ENCODE measurements at places on chromosomes 11 and 22.
A peak's percentile ranks its signal among the peaks of the same experiment; 100 is the strongest.

DNA sequence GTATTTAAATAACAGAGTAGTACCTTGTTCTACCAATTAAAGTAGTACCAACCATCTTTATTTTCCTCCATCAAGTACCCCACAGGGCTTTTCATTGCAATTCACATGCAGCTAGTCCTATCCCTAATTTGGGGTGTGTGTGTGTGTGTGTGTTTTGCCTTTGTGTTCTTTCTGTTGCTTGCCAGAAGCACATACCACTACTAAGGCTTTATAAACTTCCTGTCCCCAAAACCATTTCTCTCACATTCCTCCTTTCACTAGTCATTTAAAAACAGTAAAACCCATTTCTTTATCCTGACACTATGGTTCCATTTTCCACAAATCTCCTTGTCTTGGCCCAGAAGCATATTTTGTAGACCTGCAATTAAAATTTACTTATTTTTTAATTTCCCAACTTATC, 54.6 kb downstream of the SLC36A4 start:
- no peak for DNase-seq

GRCh38 chr22:32832174-32832573, 30.7 kb downstream of the TIMP3 start:
- DNase-seq = no peak

- no peak for DNase-seq
Measured at GRCh38 chr22:40000171-40000570, 5.4 kb downstream of the FAM83F start.

- no peak for DNase-seq
Measured at GRCh38 chr22:17957693-17958092, 66.7 kb downstream of the MICAL3 start.

DNA sequence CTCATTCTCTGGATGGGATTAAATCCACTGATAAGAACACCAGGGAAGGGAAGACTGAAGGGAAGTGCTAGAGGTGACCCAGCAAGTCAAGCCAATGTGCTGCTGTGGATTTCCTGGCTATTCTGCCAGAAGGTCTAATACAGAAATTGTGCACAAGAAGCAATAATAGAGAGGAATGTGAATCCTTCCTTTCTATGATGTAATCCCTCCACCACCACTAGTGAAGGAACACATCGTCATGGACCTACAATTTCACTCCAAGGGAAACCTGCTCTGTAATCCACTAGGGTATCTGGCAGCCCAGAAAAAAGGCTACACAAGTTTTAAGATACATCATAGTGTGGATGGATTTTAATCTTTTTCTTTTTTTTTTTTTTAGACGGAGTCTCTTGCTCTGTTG, 17.4 kb downstream of the LARGE2 start:
- no peak for DNase-seq

DNA sequence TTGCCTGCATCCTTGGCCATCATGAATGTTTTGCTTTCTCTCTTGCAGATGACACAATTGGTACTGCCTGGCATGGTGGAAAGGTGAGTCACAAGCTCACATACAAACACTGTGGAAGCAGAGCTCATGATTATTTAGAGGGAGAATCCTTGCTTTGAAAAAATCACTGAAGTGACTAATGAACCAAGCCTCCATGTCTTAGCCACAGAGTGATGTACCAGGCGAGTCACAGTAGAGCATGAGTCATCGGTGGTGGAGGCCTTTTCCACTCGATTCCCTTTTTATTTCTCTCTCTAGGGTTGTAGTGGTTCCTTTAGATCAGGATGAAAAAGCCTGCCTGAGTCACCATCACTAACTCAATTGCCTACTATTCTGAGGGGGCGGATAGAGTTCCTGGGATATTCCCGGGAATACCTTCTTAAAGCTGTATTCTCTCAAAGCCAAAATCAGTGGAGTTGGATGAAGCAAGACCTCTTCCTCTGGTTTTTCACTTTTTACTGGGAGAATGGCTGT, 49.6 kb upstream of the ALKBH3 start:
- peak; percentile 4 for DNase-seq

GRCh38 chr11:96257972-96258934, 84.7 kb downstream of the MAML2 start:
- no peak for DNase-seq

DNA sequence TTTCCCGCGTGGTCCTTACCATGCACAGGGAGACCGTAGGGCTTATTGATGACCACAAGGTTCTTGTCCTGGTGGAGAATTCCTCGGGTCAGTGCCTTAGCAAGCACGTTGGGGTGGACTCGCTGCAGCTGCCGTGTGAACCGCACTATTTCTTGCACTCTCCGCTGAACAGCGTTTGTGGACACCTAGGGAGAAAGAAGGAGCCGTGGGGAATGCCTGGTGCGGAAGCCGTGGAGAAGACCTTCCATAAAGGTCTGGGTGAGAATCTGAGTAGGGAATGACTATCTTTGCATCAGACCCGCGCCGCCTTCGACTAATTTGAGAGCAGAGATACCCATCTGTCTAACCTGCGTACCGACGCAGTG, 597 bp downstream of the RPUSD4 start:
- no peak for DNase-seq

DNA sequence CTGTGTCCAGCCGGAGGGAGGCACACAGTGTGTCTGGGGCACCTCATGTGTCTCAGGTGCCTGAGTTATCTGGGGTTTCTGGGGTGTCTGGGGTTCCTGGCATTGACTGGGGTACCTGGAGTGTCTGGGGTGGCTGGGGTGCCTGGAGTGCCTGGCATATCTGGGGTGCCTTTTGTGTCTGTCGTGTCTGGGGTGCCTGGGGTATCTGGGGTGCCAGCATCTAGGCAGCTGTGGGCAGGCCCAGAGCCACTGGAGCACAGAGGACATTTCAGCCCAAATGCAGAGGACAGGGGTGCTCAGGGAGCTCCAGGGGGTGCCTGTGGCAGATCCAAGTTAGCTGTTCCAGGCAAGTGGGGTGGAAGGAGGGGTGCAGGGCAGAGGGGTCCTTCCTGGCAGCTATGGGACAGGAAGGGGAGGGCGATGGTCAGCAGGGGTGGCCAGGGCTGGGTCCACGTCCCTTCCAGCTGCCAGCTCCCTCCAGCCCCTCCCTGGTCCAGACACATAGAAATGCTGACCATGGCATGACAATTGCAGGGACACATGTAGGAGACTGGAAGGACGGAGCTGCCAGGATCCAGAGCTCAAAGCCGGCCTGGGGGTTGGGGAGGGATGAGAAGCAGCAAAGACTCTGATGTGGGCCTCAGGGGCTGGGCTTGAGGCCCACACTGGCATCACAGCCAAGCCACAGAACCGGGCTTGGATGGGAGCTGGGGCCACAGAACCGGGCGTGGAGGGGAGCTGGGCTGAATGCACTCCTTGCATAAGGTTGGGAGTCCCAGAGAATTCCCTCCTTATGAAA, 133.0 kb downstream of the BRD1 start:
- DNase-seq = no peak

DNA sequence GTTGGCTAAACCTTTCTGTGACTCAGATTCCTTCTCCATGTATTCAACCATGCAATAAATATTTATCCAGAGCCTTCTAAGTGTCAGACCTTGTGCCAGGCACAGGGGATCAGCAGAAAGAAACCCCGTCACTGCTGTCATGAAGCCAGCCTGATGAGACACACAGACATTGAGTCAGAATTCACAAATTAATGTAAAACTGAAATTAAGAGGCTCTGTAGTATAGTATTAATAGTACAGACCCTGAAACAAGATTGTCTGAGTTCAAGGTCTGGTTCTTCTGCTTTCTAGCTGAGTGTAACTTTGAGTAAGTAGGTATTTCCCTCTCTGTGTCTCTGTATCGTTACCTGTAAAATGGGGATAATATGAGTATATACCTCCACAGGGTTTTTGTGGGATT, 46.9 kb downstream of the ME3 start:
- no peak for DNase-seq

DNA sequence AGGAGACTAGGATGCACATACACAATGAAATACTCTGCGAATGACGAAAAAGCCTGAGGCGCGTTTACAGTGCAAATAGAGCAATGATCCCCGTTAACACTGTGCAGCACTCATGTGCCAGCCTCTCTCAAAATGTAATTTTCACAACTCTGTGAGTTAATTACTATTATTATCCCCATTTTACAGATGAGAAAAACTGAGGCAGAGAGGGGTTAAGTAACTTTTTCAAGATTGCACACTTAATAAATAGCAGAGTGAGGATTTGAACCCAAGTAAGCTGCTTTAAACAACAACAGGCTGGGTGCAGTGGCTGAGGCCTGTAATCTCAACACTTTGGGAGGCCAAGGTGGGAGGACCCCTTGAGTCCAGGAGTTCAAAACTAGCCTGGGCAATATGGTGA, 21.6 kb upstream of the SYT12 start:
- DNase-seq = no peak

DNA sequence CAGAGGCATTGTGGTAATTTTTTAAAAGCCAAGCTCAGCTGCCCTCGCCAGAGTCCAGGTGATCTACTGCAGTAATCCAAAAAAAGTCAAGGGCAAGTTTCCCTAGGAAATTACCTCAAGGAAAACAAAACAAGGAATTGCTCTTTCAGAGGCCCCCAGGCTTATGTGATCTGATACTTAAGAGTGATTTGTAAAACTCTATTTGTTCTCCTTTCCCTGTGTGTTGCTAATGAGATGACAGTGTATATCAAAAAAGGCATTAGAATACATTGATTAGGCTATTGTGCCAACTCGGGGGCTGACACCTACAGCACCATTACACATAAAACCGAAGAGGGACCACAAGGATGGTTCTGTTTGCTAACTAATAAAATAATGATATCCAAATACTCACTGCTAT, 44.5 kb upstream of the CHRM4 start:
- DNase-seq = no peak

- DNase-seq = no peak
Measured at GRCh38 chr22:17865183-17866055, 91.2 kb upstream of the BID start.

- peak; percentile 1 for DNase-seq
Measured at GRCh38 chr11:85627332-85627997, at the start of gene DLG2. TSS of gene DLG2 (minus strand) at chr11:85627344.

DNA sequence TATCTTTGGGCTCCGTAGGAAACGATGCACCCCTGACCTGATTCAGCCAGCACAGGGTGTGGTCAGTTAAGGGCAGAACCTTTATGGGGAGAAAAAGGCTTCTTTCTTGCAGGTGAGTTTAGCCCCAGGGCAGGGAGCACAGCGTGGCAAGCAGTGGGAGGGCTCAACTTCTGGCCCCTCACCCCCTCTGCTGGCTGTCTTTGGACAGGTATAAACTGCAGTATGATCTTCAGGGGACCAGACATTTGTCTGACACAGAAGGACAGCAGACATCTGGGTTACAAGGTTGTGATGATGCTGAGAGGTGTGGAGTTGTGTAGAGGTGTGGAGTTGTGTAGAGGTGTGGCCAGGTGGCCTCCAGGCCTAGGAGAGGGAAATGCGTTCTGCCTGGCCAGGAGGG, 324.0 kb upstream of the PLET1 start:
- DNase-seq = no peak

GRCh38 chr22:43520632-43521039, 108.8 kb downstream of the MPPED1 start:
- no peak for DNase-seq

GRCh38 chr11:111362887-111363411, 16.1 kb downstream of the POU2AF1 start:
- DNase-seq = no peak

GRCh38 chr11:44446996-44447771, 118.3 kb upstream of the CD82 start:
- no peak for DNase-seq

DNA sequence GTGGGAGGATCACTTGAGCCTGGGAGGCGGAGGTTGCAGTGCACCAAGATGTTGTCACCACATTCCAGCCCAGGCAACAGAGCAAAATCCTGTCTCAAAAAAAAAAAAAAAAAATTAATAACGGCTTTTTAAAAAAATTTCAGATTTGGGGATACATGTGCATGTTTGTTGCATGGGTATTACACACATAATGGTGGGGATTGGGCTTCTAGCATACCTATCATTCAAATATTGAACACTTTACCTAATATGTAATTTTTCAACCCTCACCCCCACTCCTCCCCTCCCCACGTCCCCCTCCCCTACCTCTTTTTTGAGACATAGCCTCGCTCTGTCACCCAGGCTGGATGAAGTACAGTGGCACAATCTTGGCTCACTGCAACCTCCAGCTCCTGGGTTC, 40.1 kb downstream of the ABTB2 start:
- DNase-seq = no peak

DNA sequence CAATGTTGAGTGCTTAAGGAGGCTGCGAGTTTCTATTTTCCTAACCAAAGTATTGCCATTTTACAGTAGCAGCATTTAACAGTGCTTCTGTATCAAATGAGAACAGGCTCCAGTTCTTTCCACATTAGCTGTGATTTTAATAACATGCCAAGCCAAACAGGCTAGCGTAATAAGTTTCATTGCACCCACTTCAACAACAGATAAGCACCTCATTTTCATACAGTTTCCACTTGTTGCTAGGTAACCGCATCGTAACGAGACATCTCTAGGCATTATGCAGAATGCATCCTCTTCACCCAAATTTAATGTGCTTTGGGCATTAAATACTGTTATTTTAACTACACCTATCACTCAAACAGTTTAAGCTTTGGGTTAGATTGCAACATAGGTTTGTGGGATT, 79.0 kb downstream of the CADM1 start:
- no peak for DNase-seq

- DNase-seq = no peak
Measured at GRCh38 chr11:17786824-17787525, 52.4 kb downstream of the KCNC1 start.

GRCh38 chr22:50326956-50327710, at the start of gene DENND6B:
TSS of gene DENND6B (minus strand) at chr22:50327012. CDS start at chr22:50326988, 24 bp downstream.
- peak; percentile 49 for DNase-seq

- no peak for DNase-seq
Measured at GRCh38 chr11:9219572-9219971, 45.6 kb downstream of the DENND5A start.

DNA sequence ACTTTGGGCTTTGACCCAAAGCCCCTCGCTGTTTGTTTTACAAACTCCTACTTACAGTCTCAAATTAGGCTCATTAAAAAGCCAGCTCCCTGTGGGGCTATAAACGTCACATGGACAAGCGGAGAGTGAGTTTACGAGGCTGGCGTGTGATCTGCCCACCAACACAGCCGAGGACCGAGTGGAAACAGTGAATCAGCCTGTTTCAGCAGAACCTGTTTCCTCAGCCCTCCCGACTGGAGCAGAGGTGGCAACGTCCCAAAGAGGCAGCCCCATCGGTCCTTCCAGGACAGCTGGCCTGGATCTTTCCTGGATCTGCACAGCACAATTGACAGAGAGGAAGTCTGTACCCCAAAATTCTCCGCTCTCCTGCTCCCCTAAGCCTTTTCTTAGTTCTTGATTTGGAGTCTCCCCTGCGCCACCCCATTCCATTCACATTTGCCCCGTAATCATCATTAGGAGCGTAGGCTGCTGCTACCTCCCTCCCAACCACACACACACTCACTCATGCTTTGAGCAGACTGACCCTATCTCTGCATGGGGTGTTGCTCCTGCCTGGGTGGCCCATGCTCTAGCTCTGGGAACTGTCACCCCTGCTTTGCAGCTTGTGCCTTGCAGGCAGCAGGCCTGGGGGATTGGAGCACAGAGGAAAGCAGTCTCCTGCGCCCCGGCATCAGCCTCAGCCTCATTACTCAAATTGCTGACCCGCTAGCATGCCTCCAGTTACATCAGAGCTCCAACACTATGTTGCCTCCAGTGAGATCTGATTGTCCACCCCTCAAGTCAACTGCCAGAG, 117.8 kb downstream of the NAT10 start:
- DNase-seq = no peak
